ENCODE measurements at places on chromosomes 11 and 22. TPM values are rescaled to one million over a fixed set of nuclear protein-coding genes. Genes with fewer than 3 reads are reported as not detected.

- peak; percentile 85 for DNase-seq
Observed at GRCh38 chr22:19880786-19881569, 26.3 kb upstream of the GNB1L start.

GRCh38 chr11:57752954-57753353, 1.3 kb upstream of the BTBD18 start:
- no peak for DNase-seq

GRCh38 chr11:132242632-132243031, 872.2 kb downstream of the NTM start:
- DNase-seq, result no peak

DNA sequence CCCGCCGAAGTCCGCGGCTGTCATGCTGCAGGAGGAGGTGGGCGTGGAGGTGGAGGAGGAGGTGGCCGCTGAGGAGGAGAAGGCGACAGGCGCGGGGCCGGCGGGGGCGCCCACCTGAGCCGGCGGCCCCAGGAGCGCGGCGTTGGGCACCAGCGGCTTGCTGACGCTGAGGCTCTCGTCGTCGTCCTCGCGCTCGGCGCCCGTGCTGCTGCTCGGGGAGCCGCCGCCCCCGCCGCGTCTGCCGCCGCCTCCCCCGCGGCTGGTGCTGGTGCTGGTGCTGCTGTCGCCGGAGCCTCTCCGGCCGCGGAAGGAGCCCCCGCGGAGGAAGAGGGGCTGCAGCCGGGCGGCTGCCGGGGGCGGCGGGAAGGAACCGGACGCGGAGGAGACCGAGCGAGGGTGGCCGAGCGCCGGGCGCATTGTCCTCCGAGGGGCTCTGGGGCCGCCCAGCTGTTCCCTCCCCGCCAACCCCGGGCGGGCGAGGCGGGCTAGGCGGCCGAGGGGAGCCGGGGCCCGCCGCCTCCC, 388 bp downstream of the TMEM121B start:
- DNase-seq, result no peak

- no peak for DNase-seq
Observed at GRCh38 chr11:85627332-85627997, at the start of gene DLG2. TSS of gene DLG2 (minus strand) at chr11:85627344.

OR8D2 gene
- not detected for total RNA-seq
